ENCODE measurements at places on chromosomes 16 and 17.

DNA sequence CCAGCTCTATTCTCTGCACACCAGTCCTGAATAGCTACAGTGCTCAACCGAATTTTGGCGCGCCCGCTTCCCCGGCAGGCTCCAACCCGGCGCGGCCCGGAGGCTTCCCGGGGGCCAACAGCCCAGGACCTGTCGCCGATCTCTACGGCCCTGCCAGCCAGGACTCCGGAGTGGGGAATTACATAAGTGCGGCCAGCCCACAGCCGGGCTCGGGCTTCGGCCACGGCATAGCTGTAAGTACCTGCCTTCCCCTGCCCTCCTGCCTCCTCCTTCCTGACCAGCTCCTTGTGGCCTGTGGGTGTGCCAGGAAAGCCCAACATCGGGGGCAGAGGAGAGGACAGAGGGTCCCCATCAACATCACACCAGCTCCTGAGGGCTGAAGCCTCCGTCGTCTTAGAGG, 70.2 kb downstream of the CCDC182 start:
- no peak for DNase-seq

- no peak for DNase-seq
These were observed 855 bp downstream of the SLC22A31 start for GRCh38 chr16:89199241-89200123.

GRCh38 chr17:3964203-3965117, at the start of gene ATP2A3:
Gene ATP2A3, minus strand, starts transcription at chr17:3964437. Its CDS starts 146 bp downstream, at chr17:3964291.
- peak; percentile 80 for DNase-seq

DNA sequence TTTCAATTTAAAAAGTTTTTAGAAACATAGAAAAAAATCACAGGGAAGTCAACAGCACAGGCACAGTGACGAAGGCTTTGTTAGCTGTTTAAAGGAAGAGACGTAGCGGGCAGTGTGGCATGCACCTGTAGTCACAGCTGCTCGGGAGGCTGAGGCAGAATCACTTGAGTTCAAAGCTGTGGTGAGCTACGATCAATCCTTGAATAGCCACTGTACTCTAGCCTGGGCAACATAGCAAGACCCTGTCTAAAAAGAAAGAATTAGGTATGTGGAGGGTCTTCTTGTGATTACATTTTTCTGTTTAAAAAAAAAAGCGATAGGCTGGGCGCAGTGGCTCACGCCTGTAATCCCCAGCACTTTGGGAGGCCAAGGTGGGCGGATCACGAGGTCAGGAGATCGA, 50.1 kb downstream of the FOXK2 start:
- no peak for DNase-seq

GRCh38 chr16:80367037-80367658, 173.6 kb upstream of the DYNLRB2 start:
- DNase-seq, result no peak

- no peak for DNase-seq
These were observed 35.7 kb downstream of the SMARCE1 start for GRCh38 chr17:40611840-40612474.

DNA sequence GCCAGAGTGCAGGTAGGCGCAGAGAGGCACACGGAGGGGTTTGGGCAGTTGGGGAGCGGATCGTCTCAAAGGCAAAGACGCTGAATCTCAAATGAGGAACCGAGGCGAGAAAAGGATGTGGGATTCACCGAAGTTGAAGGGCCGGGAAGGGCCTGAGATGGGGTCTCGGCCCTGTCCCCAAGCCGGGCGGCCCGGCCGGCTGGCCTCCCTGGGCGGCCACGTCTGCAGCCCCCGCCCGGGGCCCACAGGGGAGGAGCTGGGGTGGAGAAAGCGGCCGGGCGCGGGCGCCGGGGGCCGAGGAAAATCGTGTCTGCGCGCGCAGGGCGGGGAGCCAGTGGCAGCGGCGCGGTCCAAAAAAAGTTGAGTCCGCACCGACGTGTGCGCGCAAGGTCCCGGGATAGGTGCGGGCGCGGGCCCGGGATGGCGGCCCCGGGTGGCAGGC, 458 bp downstream of the SLC12A4 start:
- DNase-seq, result peak; percentile 43

GRCh38 chr17:78019976-78020716, 61.6 kb downstream of the TNRC6C start:
- peak; percentile 51 for DNase-seq

GRCh38 chr16:14181371-14182050, 110.4 kb downstream of the MRTFB start:
- DNase-seq, result no peak

DNA sequence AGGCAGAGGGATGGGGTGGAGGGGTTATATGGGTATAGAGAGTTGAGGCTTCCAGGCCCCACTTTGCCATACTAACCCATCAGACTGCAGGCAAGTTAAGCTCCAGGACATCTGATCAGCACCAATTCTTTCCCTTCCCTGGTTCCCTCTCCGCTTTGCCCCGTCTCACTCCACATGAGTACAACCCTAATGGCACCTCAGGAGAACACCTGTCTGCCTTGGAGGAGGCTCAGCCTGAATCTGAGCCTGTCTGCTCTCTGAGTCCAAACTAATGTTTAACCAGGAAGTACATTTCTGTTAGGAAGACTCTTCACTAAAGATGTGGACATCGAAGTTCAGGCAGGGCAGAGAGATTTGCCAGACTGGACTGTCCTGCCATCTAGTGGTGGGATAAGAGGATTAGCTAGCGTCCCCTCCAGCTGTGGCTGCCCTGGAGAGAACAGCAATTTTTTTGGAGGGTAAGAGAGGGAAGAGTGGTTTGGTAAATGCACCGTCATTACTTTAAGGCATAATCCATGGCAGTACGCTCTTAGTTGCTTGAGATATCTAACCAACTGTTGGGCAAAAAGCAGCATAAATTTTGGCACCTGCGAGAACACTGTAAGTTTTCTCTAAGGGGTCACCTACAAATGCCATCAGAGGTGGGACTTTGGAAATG, 29.2 kb upstream of the LRRC75A start:
- peak; percentile 88 for DNase-seq
